ENCODE measurements at places on chromosomes 13 and 19.

GRCh38 chr13:53105890-53106289, 77.3 kb downstream of the OLFM4 start:
- DNase-seq, result no peak

GRCh38 chr13:45374917-45375316, 33.9 kb upstream of the TPT1 start:
- DNase-seq, result no peak

DNA sequence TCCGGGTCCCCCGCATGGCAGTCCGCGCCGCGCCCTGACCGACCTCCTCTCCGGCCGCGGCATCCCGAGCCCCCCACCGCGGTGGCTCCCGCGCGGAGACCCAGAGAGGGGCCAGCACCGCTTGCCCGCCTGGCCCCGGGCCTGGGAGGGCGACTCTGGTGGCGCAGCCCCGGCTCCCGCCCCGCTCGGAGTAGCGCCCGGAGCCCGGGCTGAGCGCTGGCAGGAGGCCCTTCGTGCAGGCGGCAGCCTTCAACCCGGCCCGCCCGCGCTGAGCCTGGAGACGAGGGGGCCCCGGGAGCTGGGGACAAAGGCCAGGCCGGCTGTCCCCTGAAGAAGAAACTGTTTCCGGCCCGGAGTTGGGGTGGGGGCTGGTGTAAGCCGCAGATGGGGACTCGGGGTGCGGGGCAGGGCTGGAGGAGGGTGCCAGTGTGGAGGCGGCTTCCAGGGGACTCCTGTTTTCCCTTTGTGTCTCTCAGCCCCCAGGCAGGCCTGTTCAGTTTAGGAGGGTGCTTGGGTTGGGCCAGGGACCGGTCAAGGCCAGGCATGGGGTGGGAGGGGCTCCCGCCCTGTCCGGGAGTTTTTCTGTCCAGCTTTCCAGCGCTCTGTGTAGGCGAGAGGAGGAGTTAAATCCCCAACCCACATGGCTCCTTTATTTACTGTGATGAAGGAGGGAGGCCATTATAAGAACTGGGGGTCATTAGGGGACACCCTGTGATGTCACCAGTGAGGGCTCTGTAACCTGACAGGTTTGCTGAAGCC, 935 bp downstream of the LRP3 start:
- no peak for DNase-seq

DNA sequence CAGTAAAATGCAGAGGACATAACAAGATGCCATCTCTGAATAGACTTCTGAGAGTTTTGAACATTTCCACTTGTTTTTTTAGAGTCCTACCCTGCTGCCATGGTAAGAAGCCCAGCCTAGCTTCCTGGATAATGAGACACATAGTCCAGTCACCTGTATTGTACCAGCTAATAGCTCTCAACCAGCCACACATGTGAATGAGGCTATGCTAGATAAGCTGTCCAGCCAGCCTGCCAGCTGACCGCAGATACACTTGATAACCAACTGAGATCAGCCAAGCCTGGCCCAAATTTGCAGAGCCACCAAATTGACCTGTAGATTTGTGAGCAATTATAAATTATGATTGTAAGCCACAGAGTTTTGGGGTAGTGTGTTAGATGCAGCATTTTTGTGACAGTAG, 10.7 kb downstream of the RFXAP start:
- DNase-seq, result no peak

GRCh38 chr19:10766671-10767201, 48.9 kb downstream of the DNM2 start:
- DNase-seq, result no peak

GRCh38 chr13:38636761-38637160, 50.1 kb upstream of the FREM2 start:
- DNase-seq, result no peak

- no peak for DNase-seq
Observed at GRCh38 chr13:102580552-102581169, 16.1 kb upstream of the TPP2 start.

DNA sequence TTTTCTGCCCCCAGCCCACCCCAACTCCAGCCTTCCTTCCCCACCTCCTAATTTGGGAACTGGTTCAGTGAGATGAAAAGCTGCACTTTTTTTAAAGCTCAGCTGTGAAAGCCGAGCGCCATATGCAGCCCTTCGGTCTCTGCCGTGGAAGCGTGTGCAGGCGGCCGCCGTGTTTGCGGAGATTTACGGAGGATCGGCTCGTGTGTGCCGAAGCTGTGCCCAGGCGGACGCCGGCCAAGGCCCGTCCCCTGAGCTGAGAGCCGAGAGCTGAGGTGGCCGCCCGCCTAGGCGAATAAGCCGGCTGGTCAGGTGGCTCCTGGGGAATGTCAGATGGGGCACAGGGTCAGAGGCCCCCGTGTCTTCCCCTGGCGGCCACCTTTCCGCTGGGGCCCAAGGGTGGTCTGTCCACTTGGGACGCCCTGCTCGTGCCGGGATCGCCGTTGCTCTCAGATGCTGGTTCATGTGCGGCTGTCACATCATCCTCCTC, 78.7 kb downstream of the ZNF536 start:
- DNase-seq, result no peak

- no peak for DNase-seq
Observed at GRCh38 chr13:52775511-52775910, 35.9 kb upstream of the CNMD start.

DNA sequence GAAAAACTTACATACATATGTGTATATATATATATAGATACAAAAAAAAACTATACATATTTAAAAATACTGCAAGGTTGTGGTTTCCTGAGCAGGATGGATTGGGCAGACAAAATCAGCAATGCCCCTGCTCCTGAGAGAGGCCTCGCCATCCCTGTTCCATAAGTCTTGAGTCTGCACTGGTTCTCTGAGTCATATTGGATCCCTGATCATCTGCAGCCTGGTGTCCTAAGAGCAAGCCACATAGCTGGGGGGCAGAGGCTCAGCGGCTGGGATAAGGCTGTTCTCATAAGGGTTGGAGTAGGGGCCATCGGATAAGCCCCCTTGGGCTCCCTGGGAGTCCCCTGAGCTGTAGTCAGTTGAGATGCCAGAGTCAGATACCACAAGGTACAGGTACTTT, 3.3 kb downstream of the SWSAP1 start:
- no peak for DNase-seq

DNA sequence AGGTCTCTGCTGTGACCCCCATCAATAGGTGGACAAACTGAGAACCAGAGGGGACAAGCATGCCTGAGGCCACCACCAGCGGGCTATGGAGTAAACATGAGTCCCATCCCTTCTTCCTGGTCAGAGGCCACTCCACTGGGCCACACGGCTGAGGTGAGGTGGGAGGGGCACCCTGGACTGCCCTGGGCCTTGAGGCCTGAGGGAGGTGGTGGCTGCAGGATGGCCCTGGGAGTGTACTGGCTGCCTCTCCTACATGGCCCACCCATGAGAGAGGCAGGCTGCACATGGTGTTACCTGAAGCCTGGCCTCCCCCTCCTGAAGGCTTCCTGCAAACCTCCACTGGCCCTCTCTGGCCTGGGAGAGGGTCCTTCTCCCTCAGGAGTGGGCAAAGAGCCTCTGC, 222.4 kb downstream of the TUBA3C start:
- DNase-seq, result no peak

GRCh38 chr19:39398297-39398864, 7.2 kb downstream of the MED29 start:
- no peak for DNase-seq

GRCh38 chr13:50844084-50844875, 788 bp upstream of the DLEU7 start:
- DNase-seq, result no peak

DNA sequence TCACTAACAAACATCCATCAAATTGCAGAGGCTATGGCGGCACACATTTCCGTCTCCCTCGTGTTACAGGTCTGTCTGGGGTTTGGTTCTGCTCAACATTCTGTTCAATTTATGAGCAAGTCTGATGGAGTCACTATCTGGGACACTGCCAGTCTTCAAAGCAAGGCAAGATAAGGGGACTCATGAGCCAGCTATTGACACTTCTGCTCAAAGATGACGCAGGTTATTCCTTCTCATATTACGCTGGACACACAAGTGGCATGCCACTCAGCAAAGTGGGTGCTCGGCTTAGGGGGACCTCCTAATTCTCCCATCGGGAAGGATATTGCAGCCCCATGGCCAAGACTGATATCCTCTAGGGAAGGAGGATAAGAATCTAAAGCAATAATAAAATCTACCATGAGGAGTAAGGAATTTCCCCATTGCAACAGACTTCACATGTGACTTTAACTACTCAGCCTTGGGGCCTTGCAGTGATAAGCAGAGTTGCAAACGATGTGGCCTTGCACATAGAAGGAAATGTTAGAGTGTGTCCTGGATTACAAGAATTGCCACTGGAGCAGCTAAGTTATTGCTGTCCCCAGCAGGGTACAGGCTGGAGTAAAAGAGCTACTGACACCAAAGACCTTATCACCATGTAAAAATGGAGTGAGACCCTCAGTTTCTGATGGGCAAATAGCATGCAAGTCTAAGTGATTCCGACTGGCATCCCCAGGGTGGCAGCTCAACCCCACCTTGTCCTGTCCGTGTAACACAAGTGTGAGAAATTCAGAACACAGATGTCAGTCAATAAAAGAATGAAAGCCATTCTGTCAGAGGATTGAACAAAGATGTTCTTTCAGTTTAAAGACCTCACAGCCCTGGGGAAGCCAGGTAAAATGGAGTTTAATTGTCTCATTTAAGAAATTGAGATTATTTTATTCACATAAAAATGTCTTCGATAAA, 306.1 kb downstream of the IRS2 start:
- no peak for DNase-seq

DNA sequence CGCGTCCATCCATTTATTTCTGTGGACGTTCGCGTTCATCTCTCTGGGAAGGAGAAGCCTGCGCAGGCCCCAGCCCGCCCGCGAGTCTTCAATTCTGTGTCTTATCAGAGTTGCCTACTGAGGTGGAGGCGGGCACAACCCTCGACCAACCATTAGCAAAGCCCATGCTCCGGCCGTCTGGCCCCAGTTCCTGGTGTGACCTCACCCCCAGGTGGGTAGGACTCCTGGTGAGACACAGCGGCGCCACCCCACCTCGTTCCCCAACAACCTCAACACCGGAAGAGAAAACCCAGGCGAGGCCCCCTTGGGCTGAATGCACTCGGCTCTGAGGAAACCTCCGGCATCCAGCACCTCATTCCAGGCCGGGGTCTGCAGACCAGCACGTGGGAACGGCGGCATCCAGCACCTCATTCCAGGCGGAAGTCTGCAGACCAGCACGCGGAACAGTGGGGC, 14.7 kb downstream of the ZNF787 start:
- DNase-seq, result no peak

DNA sequence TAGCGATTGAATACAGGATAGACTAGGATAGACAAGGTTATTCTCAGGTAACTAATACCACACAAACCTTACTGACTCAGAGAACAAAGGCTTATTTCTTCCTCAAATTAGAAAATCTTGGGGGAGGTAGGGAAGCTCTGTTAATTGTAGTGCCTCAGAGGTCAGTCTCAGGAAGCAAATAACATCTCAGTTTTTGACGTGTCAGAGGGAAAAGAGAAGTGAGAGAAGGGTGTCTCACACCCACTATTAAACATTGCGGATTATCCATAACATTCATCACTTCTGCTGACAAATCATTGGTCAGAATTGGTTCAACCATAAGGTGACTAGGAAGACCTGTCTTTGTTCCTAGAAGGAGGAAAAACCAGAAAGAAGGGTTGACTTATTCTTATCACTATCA, 579.4 kb upstream of the MIR17HG start:
- no peak for DNase-seq

All from stimulated activated CD8-positive, alpha-beta memory T cell treated with anti-CD3 and anti-CD28 coated beads, Interleukin-2, amount 100 ng/mL, for 48 hours (primary cell).